ENCODE measurements at places on chromosomes 2 and 18.

GRCh38 chr18:40878371-40878770 lies 1076.7 kb upstream of the PIK3C3 start:
- DNase-seq: peak; percentile 36

DNA sequence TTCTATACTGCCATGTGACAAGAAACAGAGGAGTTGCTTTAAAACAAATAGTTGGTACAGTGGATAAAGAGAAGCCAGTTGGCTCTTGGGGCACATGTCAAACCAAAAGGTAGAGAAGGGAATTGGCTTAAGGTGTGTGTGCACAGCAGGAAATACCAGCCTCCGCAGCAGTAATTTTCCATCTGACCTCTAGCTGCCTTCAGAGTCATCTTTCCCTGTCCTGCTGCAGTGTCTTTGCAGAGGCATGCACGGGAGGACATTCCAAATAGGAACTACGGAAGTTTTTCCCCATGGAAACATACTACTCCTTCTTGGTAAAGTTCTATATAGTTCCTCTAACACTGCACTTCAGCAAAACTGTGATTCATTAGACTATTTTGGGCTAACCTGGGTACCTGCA lies 99.5 kb downstream of the RAB3GAP1 start:
- no peak for DNase-seq

DNA sequence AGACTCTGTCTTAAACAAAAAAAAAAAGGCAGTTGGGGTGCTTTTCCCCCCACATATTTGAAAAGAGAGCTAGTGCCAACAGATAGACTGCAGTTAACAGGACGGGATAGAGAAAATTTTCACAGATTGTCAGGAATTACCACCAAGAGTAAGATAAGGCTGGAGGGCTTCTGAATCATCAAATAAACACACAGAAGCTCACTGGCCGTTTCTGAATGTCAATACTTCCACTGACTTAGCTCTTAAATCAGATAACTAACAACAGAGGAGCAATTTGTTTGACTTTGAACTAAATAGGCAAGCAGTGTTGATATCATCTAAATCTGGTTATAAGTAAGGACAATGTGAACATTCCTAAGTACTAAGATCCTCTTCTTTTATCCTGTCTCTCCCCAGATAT lies 34.7 kb downstream of the PIEZO2 start:
- DNase-seq: no peak

- peak; percentile 74 for DNase-seq
Measured at GRCh38 chr18:845152-845819, 33.2 kb upstream of the YES1 start.

DNA sequence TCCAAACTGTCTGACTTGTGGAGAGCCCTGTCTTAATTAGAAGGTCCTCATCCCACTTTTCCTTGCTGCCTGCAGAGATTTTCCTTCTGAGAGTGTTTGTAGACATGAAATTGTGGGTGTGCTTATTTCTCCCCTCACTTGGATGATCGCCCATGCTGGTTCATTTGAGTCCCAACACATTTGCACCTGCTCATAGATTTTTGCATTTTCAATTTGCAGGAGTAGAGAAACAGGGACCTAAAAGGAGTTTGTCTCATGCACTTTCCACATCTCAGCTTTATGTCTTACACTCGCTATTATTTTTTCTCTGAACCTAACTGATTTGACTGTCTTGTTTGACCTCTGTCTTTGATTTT lies 33.2 kb upstream of the FHL2 start:
- DNase-seq: no peak

- peak; percentile 75 for DNase-seq
Measured at GRCh38 chr2:10844097-10844496, 31.5 kb upstream of the PDIA6 start.

GRCh38 chr2:95328358-95329125 lies 31.4 kb downstream of the KCNIP3 start:
- no peak for DNase-seq

GRCh38 chr2:144511226-144511810 lies 8.6 kb downstream of the ZEB2 start:
- no peak for DNase-seq

DNA sequence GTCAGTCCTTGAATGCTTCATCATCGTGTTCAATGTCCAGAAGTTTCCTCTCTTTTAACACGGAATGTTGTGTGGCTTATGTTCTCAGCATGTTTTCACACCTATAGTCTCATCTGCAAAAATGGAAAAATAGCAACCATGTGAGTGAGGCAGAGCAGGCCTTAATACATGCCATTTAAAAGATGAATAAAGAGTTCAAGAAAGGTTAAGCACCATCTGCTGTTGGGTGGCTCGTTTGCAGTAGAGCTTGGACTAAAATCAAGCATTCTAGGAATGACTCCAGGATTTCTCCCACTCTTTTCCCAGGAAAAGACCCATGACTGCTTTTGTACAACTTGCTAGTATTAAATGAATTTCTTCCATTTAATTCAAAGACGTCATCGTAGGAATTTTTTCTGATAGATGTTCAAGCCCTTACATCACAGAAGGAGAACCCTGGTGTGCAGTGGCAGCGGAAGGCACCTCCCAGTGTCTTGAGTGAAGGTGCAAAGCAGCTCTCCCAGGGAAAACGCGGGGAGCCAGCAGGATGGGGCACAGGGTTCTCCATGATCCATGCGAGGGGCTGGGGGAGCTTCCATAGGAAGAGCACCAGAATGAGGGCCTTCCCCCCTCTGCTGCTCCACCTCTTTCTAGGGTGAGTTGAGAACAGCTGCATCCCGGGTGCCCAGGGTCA lies 9.6 kb downstream of the DCDC2C start:
- no peak for DNase-seq

DNA sequence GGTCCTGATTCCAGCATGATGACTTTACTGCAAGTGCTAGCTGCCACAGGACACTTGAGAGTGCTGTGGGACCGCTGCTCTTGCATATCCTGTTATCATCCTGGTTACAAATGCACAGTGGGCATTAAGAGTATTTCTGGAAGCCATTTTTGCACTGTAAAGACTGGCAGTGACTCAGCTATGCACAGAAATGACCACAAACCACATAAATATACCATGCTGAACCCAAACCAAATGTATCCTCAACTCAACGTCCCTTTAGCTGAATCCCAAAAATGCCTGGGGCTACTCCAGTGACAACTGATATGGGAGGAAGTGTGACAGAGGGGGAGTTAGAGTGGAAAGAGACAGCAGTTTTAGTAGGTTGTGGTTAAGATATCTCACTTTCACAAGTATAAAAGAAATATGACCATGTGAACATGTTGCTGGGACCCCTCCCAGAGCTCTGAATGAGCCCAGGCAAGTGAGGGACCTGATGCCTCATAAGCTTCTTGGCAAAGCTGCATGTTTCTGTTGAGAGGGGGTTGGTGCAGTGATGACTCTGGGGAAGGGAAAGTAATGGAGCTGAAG lies 37.3 kb downstream of the RHBDD1 start:
- DNase-seq: peak; percentile 4

- DNase-seq: no peak
Measured at GRCh38 chr18:21483051-21483450, 117.5 kb downstream of the ESCO1 start.

DNA sequence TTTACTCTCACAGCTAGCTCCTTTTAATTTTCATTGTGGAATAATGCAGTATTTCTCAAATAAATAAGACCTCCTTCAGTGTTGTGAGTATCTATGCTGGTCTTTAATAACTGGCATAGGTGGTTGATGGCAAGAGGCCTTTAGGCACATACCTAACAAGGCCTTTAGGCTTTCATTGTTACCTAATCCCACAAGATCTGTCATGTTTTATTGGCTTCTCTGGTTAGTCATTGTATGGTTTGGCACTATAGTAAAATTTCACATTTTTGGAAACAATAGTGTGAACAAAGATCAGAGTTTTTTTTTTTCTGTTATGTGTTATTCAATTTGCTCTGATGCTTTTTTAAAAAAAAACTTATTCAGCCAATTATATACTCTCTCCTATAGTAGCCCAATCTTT lies 89.8 kb upstream of the NEUROD1 start:
- no peak for DNase-seq

GRCh38 chr2:241009601-241010530 lies 11.4 kb downstream of the SNED1 start:
- peak; percentile 82 for DNase-seq

DNA sequence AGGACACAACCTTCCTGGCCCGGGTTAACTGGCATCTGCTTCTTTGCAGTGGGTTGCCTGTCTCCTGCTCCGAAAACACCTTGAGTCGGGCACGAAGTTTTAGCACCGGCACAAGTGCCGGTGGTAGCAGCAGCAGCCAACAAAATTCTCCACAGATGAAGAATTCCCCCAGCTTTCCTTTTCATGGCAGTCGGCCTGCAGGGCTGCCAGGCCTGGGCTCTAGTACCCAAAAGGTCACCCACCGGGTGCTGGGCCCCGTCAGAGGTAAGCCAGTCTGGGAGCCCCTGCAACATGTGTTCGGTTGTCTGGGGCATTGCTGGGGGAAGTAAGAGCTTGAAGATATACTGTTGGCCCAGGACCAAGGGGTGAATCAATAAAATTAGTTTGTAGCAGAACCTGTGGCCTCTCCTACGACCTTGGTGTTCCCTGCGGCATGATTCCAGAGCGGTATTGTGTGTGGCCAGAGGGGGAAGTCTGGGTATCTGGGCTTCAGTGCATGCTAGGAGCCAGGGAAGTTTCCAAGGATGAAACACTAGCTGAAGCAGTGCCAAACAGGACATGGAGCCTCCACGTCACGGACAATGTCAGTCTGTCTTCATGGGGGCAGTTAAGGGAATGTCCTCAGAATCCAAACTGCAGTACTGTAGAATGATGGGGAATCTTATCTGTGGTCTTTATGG lies 7.8 kb downstream of the AGBL5 start:
- peak; percentile 80 for DNase-seq

- DNase-seq: no peak
Measured at GRCh38 chr2:100359576-100359975, 37.3 kb upstream of the LONRF2 start.

DNA sequence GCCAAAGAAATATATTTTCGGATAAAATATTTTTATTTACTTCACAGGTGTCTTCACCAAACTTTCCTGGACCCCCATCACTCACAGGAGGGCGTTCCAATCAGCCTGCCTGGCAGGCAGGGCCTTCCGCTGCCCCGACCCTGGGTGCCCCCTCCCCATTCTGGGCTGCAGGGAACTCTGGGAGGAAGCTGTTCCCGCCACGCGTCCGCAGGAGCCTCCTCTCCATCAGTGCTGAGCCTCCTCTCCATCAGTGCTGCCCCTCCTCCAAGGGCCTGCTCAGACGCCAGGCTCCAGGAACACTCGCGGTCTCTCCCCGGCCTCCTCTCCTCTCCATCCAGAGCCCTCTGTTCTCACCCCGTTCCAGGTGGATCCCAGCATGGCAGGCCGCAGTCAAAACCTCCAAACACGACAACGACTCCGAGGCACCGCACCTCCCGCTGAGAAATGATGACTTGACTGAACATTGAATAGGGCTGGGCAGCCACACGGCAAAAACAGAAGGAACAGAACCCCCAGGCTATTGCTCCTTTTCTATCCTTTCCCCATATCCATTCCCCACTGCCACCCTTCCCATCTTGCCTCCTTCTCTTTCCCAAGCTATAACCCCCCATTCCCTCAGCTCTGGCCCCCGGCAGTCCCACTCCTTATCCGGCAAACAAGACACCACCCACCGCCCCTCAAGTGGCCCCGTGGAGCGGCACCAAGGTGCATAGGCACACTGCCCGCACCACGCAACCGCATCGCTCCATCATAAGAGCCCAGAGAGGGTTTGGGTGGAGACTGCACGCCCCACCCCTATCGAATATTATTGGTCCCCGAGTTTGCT lies 268.6 kb upstream of the RAB6C start:
- no peak for DNase-seq

DNA sequence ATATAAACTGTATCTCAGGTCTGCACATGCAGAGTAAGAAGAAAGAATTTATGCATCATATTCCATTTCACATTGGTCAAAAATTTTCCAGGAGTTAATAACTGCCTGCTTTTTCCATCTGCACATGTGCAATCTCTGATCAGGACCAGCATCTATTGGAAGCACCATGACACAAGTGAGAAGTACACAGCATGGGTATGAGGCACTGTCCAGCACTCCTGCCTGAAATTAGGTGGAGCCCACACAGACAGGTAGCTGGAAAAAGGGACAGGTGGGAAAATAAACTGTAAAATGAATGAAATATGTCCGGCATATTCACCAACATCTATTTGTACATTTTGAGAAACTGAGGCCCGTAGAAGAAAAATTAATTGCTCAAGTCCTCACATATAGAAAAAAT lies 609.2 kb upstream of the NXPH2 start:
- no peak for DNase-seq

GRCh38 chr2:236366049-236366387 lies 101.8 kb upstream of the ASB18 start:
- no peak for DNase-seq

GRCh38 chr2:104109356-104109755 lies 744.6 kb upstream of the POU3F3 start:
- DNase-seq: no peak

DNA sequence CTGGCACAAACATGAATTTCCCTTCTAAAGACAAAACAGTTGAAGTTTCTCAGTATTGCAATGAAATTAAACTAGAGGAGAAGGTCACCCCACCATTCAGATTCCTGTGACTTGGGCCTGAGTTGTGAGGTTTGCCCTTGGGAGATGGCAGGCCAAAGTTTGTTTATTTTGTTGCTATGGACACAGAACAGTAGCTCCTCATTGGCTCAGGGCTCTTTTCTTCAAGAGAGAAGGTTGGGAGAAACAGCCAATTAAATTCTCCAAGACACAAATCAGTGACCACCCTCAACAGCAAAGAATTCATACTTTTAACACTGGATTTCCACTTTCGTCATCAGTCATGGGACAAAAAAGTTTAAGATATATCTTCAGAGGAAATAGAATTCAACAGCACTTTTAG lies at the start of gene FLACC1:
Gene FLACC1, minus strand, starts transcription at position 125 of the 400 bp plus-strand sequence. CDS start 5,941 bp downstream, outside the sequence.
- DNase-seq: peak; percentile 83

DNA sequence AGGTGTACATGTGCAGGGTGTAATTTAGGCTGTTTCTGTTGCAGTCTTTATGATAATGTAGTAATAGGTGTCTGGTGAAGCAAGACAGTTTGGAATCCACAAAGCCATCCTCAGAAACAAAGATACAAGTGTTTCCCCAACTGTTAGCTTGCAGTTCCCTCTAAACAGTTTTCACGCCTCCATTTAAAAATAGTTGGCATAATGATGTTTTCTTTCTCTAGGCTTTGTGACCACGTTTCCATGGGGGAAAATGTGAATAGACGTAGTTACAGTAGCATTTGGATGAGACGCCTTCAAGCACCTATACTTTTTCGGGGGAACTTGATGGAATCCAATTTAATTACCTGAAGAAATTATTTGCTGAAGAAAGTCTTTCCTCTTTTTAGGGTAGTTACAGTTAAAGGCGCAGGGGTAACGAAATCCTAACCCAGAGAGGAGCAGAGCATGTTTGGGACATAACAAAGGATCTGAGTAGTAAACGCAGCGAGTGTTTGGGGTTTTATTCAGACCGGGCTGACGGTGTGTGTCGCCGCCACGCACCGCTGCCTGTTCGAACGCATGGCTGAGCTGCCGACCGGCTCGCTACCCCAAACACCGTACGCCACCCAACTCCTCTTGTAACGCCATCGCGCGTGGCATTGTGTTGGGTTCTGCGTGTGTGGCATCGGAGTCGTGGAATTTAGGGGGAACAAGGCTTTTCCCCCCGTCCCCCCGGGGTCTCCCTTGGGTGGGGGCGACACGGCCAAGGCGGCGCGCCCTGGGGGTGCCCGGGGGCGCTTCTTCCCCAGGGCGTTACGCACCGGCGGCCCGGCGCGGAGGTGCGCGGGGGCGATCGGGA lies 681 bp upstream of the NRP2 start:
- no peak for DNase-seq

GRCh38 chr18:8858888-8859511 lies 153.6 kb downstream of the MTCL1 start:
- peak; percentile 97 for DNase-seq
